ENCODE measurements at places on chromosomes 7 and 10.

- no peak for DNase-seq
Observed at GRCh38 chr10:14438576-14438975, 107.9 kb upstream of the FRMD4A start.

- DNase-seq: no peak
Observed at GRCh38 chr10:79220307-79220706, 127.0 kb upstream of the PPIF start.

DNA sequence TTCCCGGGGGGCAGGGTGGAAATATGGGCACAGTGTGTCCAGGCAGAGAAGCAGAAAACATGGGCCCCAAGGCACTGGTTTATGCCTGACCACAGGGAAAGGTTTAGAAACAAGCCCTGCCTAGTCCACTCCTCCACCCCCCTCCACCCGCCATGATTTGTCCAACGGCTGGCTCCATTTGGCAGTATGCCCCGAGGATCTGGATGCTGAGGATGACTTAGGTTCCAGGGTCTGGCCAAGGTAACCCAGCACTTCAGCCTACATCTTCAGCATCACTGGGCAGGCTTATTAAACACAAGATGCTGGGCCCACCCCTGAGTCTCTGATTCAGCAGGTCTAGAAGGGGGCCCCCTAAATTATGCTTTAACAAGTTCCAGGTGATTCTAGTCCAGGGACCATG, 121.9 kb downstream of the RALA start:
- no peak for DNase-seq

DNA sequence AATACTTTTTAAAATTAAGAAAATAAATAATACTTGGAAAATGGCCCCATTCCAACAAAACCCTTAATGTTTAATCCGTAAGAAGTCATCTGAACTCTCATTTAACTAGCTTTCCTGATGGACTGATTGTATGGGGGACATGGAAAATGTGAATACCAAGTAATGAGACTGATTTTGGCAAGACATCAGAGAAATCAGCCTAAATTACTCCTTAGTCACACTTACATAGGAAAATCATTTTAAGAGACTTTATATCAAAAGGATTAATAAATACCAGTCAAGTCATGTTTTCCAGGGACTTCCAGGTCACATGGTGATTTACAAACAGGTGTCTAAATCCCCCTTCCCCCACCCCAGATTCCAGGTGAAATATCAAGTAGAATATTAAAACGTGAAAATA, 58.2 kb downstream of the GRM8 start:
- DNase-seq: no peak

DNA sequence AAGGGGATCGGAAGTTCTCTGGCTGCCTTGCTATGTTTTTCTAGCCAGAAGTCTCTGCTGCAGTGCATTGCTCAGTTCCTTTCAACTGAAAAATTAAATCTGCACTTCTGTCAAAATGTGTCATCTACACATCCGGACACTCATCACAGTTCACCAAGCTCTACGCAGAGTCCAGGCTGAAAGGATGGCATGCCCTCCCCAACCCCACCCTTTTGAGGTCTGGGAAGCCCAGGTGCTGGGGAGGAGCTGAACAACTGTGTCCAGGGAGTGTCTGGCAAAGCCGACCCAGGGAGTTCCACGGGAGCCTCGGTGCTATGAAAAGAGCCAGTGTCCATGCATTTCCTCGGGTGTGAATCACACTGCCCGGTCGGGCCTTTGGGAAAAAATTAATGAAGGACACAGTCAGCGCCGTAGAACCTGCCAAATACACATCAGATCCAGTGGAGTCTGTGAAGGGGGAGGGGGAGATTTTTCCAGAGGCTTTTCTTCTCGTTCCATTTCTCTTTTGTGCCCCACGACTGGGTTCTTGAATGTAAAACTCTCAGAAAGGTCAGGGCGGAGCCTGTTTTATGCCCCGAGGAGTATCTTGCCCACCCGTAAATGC, 757 bp upstream of the PALS2 start:
- no peak for DNase-seq

DNA sequence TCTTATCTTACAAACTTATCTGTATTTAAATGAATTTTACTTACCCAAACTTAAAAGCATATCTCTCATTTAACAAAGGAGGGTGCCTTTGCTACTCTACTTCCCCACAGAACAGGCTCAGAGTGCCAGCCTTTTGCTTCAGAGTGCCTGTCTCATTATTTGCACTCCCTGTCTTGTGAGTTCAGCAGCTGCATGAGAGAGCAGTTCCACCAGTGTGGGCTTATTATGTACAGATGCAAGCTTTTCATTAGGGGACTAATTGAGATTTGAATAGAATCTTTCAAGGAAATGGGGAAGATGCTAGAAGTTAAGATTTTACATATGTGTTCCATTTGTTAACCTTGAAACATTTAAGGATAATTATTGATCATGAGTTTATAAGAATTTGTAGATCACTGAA, 310.2 kb upstream of the LRRN3 start:
- no peak for DNase-seq

DNA sequence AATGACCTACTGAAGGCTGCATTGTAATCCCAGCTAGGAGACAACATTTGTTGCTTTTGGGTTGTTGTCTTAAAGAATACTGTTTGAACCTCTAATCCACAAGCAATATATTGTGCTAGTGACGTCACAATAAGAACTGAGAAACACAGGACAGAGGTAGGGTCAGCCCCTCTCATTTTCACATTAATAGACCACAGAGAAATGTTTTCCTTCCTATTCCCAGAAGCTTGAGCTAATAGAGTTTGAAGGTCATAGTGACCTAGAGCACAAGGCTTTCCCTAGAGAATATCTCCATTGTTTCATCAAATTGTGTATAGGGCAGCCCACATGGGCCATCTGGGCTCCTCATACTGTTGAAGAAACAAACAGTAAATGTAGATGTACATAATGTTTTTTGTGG, 300.9 kb upstream of the AKR1E2 start:
- no peak for DNase-seq

DNA sequence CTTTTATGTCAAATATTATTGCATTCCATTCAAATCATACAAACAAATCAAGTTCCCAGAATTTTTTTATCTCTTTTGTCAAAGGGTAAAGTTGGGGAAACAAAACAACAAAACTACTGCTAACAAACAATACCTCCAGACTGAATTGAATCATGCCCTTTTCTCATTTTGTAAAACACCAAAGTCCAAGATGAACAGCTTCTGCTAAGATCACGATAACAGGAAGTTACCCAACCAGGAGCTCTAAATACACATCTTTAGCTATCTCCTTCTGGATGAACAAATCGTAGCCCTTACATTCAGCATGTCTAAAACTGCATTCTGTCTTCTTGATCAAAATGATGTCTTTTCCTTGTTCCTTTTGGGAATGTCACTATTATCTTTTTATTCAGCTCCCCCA, 97.4 kb downstream of the CTTNBP2 start:
- no peak for DNase-seq

DNA sequence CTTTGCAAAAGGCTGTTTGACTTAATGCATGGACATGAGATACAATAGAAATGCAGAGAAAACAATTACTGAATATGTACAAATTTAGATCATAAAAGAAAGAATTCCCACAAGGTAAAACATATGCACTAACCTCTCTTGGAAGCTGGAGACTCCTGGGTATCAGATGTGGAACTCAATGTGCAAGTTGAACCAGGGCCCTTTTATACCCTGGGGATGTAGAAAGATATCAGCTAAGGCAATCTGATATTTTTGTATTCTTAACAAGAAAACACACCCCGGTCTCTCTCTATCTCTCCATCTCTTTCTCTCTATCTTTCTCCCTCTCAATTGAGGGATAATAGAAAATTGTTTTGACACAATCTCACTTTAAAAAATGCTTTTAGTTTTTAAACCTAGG, at the start of gene IDI2:
Gene IDI2, minus strand, starts transcription at position 177 of the 400 bp plus-strand sequence. CDS start 1,136 bp downstream, outside the sequence.
- DNase-seq: no peak

DNA sequence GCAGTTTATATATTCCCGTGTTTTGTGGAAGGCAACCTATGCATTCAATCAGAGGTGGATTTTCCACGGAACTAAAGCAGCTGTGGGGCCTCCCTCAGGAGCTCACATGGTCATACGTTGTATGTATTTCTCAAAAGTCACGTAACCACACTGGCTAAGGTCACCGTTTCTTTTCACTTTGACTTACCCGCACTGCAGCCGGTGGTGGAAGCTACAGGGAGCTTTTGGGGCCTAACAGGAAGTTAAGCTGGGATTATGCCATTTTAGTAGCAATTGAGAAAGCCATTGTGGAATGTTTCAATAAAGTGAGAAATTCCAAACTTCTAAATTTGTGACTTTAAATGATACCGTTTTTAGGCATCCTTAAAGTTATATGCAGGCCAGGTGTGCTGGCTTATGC, 111.2 kb upstream of the KLF6 start:
- no peak for DNase-seq
